C1 segment of cervical spinal cord (tissue), 14 donors: ENCODE measurements at places on chromosomes 1 and 21.

DNA sequence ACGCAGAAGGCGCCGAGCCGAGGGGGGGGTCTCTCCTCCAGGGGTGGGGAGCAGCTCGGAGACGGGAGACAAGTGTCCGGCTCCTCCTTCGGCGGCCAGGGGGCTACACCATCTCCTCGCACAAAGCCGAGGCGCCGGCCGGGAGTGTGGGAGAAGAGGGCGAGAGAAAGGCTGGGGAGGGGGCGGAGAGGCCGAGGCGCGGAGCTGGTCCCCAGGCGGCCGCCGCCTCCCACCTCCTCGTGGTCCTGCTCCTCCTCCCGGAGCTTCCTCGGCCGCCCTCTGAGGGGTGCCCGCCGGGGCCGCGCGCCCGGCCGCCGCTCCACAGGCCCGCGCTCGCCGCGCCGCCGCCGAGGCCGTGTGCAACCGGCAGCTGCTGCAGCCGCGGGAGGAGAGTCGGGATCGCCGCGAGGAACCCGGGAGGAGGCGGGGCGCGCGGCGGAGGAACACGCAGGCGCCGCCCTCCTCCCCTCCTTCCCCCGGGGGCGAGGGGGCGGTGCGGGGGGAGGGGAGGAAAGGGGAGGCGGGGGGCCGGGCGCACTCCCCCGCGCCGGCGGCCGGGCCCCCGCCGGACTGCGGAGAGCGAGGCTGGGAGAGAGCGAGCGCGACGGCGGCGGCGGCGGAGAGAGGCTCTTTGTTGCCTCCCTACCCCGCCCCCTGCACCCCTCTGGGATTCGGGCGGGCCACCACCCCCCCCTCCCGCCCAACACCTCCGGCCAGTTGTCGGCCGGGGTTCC lies at the start of gene ENAH:
Gene ENAH, minus strand, starts transcription at position 395 of the 734 bp plus-strand sequence. CDS start 433 bp downstream, outside the sequence.
- peak; percentile 58 for DNase-seq

- no peak for DNase-seq
Measured at GRCh38 chr1:15948595-15949452, 27.1 kb downstream of the ZBTB17 start.

DNA sequence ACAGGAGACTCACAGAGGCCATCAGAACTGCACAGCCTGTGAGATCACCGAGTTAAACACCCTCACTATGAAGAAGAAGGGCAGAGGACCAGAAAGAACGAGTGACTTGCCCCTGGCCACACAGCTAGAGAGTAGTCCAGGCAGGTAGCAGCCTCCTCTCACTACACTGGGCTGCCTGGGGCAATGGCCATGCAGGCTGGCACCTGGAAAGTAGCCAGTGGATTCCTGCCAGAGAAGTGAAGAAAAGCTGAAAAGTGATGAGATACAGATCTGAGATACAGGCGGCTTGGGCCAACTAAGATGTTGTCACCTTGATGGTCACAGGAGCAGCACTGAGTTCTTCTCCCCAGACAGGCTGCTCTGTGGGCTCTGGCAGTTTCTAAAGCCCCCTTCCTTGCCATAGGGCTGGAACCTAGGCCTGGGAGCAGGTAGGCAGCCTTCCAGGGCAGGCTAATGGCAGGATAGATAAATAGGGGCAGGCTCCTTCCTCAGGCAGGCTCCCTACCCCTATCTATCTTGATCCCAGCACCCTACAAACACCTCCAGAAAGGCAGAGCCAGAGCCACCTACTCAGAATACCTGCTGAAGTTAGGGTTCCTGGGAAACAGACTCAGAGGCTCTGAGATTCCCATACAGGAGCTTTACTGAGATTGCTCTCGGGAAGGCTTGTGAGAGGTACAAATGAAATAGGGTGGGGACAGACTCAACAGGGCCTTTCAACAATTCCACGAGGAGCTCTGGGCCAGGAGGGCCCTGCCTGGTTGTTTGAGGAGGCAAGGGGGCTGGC lies 106.3 kb downstream of the BEND5 start:
- DNase-seq: no peak

GRCh38 chr1:27400963-27401341 lies 8.5 kb downstream of the GPR3 start:
- DNase-seq: no peak

- no peak for DNase-seq
Measured at GRCh38 chr21:19261731-19262376, 858.3 kb upstream of the TMPRSS15 start.

- no peak for DNase-seq
Measured at GRCh38 chr21:33677450-33677849, 35.1 kb downstream of the ITSN1 start.

DNA sequence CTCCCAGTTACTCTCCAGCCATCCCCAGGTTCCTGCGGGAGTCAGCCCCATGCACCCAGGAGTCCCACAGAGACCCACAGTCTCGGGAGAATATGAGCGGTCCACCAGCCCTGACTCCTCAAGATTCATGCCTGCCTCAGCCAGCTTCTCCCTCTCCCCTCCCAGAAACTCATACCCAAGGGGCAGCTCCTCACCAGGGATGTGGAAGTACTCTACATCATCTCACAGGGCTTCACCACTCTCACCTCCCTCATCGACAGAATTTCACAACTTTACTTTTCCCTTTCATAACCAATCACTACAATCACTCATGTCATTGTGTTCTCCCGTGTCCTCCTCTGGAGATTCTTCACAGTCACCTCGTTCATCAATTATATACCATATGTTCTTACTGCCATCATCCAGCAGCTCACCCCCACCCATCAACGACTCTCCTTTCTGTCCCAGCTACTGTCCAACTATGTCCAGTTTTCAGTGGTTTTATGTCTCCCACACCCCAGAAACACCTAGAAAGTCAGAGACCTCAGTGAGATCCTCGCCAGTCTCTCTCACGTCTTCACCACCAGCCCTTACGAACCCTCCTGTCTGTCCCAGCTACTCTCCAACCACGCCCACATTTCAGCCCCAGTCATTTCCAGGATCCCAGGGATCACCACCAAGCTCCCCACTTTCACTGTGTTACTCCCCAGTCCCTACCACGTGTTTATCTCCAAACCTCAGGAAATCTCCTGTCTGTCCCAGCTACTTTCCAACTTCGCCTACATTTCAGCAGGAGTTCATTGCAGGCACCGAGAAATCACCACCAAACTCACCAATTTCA lies 1530.1 kb upstream of the TPTE start:
- no peak for DNase-seq

GRCh38 chr1:7372477-7373120 lies 398.5 kb upstream of the VAMP3 start:
- DNase-seq: no peak

- no peak for DNase-seq
Measured at GRCh38 chr1:223244366-223245103, 101.5 kb upstream of the TLR5 start.

- no peak for DNase-seq
Measured at GRCh38 chr21:32705139-32705538, 22.7 kb downstream of the SYNJ1 start.

GRCh38 chr1:156755527-156755950 lies 4.1 kb upstream of the HDGF start:
- no peak for DNase-seq

GRCh38 chr1:230495891-230496385 lies 69.8 kb upstream of the PGBD5 start:
- DNase-seq: no peak

DNA sequence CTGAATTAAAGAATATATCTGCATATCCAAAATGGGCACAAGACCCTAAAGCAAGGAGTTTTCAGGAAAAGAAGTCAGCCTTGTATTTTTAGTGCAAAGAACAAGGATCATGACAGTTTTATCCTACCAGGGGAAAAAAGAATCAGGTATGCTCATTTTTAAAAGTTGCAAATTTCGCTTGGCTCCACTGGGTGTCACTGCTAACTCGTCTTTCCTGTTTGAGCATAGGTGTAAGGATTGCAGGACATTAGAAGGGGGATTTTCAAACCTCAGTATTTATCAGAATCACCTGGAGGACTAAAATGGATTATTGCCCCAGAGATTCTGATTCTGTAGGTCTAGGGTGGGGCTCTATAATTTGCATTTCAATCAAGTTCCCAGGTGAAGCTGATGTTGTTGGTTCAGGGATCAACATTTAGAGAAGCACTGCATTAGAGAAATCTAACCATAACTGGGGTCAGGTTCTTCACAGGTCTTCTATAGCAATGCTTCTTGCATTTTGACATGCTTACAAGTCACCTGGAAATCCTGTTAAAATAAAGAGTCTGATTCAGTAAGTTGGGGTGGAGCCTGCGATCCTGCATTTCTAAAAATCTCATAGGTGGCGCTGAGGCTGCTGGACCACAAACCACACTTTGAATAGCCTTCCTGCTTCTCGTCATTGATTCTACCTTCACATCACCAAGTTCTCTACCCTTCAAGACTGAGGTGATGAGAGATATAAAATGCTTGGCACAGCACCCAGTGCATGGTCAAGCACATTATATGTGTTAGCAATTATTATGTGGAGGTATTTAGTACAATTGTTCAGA lies 39.6 kb downstream of the NUF2 start:
- no peak for DNase-seq

GRCh38 chr1:69794831-69795230 lies 227.1 kb downstream of the LRRC7 start:
- DNase-seq: no peak

- DNase-seq: no peak
Measured at GRCh38 chr1:40421431-40422384, 28.6 kb upstream of the ZFP69B start.

GRCh38 chr21:34771512-34772028 lies 102.8 kb downstream of the CLIC6 start:
- DNase-seq: no peak

GRCh38 chr1:237932816-237933215 lies 42.1 kb upstream of the ZP4 start:
- DNase-seq: no peak

DNA sequence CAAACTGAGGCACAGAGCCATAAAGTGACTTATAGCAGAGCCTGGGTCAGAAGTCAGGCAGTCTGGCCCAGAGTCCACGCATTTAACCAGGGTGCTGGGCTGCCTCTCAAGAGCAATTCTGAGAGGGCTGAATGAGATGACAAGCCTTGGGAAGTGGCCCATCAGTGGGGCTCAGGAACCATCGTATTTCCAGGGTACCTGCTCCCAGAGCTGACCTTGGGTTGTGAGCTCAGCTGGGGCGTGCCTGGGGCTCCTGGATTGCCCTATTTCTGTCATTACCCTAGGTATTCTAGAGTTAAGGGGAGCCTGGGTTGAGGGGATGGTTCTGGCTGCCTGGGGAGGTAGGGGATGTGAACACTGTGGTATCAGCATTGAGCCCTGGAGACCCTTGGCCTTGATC lies 49.4 kb downstream of the LGR6 start:
- no peak for DNase-seq

GRCh38 chr1:94228640-94229375 lies 8.6 kb downstream of the ARHGAP29 start:
- no peak for DNase-seq

DNA sequence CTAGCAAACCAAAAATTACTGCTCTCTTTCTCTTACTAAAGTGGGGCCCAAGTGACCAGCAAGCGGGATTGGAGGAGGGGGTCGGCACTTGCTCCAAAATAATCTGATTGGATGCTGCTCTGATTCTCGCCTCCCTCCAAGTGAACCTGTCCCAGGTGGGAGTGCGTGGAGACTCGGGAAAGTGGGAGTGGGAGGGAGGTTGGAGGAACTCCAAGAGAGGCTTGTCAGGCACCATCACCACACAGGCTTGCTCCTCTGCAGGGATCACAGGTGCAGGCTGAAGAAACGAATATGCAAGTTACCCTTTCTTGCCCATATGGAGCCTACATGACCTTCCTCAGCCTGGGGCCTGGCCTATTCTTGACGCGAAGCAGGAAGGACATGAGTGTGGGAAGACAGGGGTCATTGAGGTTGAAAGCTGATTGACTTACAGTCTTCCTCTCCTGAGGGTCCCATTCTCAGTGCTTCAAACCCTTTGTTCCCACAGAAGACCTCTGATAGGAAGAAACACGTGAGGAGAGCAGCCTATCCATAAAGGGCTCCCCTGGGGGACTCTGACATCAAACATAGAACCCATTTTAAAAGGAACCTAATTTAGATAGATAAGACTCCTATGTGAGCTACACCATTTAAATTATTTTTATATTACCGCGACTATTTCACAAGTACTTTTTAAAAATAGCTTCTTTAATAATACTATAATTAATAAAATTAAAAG lies 14.2 kb downstream of the RGS8 start:
- no peak for DNase-seq

DNA sequence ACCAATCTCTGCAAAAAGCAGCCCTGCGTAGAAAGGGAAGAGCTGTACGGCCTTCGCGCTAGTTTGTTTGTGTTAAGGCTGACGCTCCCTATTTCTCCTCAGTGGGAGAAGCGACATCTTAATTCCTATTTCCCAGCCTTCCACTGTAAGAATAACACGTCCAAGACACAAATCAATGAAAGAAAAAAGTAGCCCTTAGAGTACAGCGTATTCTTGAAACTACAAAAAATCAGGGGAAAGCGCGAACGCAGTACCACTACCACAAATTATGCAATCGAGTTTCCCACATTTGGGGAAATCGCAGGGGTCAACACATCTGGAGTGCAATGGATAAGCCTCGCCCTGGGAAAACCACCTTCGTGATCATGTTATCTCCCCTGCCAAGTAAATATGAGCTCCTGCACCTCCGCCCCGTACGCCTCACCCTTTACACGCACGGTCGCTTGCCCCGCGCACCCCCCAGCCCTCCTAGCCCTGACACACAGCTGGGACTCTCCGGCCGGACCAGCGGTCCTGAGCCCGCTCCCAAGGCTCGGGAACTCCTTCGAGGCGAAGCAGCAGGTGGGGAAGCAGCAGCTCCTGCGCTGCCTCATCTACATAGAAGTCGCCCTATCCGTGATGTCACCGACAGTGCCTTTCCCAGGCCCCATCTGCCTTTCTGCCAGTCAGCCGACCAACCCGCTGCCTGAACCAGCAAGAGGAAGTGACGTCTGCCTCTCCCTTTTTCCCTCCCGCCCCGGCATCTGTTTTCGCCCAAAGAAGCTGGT lies 94.7 kb downstream of the PPIAL4G start:
- DNase-seq: peak; percentile 78

DNA sequence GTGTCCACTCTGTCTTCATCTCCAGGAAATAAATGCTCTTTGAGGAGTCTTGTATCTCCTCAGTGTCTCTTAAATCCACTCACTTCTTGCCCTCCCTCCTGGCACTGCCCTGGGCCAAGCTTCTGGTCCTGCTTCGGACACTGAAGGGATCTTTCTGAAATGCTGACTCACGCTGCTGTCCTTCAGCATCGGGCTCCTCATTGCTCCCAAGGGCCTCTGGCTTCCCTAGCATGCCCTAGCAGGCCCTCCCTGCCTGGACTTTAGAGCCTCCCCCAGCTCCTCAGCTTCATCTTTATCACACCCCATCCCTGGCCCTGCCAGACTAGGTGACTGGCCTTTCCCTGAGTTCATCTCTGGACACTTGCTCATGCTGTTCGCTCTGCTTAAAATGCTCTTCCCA lies 96.6 kb downstream of the FOXD2 start:
- no peak for DNase-seq

- no peak for DNase-seq
Measured at GRCh38 chr1:206955476-206956451, 9.5 kb upstream of the PIGR start.

DNA sequence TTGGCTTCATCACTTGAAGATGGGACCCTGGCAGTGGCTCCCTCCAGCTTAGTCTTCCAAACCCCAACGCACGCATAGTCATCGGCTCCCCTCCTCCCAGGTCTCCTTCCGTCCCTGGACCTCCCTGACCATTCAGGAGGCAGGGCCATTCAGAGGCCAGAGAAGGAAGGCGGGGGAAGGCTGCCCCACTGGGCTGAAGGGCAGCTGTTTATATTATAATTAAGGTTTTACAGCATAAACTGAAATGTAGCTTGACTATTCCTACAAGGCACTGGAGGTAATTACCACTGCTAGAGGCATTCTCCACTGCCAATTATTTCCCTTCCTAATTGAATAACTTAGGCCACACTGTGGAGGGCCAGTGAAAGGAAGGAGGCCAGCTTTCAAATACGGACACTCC lies 170.6 kb upstream of the PROX1 start:
- DNase-seq: no peak
